ENCODE measurements at places on chromosomes 7 and 10.

DNA sequence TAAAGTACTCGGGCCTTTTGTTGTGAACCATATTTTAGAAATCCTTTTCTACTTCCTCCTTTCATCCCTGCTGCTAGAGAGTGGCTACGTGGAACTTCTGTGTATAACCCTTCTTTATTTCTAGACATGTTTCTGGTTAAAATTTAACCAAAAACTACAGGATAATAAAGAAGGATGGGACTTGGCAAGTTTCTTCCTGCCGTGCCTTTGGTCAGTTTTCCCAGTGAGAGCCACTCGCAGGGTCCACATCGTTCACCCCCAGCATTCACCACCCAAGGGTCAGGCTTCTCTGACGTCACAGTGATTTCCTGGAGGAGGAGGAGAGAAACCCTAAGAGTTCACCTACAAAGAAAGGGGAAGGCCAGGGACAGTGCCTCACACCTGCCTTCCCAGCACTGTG, 45.4 kb downstream of the NKX6-2 start:
- DNase-seq: no peak

- DNase-seq: peak; percentile 60
Observed at GRCh38 chr7:95246831-95247370, 77.4 kb downstream of the PON1 start.

GRCh38 chr10:70956029-70956759, 67.8 kb upstream of the PCBD1 start:
- no peak for DNase-seq

GRCh38 chr10:82256275-82256674, 381.3 kb downstream of the NRG3 start:
- no peak for DNase-seq

DNA sequence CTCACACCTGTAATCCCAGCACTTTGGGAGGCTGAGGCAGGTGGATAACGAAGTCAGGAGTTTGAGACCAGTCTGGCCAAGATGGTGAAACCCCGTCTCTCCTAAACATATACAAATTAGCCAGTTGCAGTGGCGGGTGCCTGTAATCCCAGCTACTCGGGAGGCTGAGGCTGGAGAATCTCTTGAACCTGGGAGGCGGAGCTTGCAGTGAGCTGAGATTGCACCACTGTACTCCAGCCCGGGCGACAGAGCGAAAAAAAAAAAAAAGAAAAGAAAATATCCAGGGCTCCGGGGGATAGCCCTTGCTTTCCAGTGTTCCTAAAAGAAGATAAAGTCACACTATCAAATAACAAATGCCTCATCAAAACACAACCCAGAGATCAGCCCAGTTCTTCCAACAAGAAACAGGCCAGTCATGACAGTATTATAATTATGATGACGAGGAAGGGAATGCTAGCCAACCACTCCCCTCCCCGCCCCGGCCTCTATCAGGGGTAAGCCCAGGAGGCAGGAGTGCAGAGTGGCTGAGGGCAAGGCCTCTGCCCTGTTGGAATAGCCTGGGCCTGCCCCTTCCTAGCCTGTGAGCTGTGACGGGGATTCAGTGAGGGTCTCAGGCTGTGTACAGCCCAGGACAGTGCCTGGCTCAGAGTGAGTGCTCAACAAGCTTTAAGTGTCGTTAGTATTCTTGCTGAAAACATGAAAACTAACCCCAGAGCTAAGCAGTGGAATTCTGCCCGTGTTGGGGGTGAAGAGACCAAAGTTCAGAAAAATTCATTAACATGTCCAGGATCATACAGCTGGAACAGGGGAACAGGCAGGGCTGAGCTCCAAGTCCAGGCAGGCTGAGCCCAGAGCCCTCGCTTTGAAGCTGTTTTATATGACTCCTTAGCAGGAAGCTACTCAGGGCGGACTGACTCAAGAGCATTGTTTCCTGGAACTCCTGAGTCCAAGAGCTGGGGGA, 54.3 kb downstream of the FAM241B start:
- no peak for DNase-seq

DNA sequence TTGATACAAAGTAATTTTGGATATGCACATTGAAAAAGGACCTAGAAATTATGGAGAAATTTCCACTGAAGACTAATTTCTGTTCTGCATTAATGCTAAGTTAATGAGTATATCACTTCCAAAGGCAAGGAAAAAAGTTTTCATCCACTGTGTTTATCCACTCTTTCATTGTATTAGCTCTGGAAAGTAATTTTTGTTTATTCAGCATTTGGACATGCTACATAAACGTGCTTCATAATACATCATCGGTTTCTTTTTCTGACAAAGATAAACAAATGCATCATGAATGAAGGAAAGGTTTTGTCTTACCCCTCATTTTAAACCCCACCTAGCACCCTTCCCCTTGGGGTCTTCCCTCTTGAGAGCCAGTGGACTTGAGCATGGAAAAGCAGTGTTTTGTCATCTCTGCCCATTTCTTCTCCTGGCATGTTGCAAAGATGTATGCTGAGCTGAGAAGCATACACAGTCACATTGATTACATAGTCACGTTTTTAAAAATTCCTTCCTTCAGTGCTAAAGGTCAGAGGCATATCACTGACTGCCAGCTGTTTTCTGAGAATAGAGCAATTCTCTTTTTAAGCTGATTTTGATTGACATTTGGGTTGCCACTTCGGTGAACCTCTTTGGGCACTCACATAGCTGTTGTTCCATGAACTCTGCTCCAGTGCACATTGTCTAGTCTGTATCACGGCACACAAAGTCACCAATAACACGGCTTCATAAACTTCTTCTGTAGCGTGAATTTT, 65.9 kb upstream of the C7orf33 start:
- no peak for DNase-seq

DNA sequence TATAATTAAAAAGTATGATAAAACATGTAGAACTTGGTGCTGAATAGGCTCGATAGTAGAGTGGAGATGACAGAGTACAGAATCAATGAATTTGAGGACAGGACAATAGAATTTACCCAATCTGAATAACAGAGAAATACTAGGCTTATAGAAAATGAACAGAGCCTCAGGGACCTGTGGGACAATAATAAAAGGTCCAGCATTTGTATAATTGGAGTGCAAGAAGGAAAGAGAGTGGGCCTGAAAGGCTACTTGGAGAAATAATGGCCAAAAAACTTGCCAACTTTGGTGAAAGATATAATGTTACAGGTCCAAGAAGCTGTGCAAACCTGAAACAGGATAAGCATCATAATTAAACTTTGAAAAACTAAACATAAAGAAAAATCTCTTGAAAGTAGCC, 227.3 kb downstream of the CXCL12 start:
- no peak for DNase-seq

All from GM03348 (cell line).